IgD-negative memory B cell (primary cell): ENCODE measurements at places on chromosomes 13 and 19. TPM values are rescaled to one million over a fixed set of nuclear protein-coding genes. Genes with fewer than 3 reads are reported as not detected.

CEACAM3 gene
- not detected for polyA plus RNA-seq

FUT2 gene
- not detected for polyA plus RNA-seq

SYT5 gene
- polyA plus RNA-seq, result 0.43 TPM

CCDC8 gene
- polyA plus RNA-seq, result not detected

ZNF726 gene
- polyA plus RNA-seq, result 2.7 TPM

CNN1 gene
- polyA plus RNA-seq, result not detected
